Activated CD4-positive, CD25-positive, alpha-beta regulatory T cell treated with anti-CD3 and anti-CD28 coated beads, Interleukin-2, amount 50 U/mL, for 24 hours (primary cell): ENCODE measurements at places on chromosomes 6 and 20.

GRCh38 chr20:12404941-12405340 lies 487.2 kb downstream of the BTBD3 start:
- ATAC-seq = no peak

DNA sequence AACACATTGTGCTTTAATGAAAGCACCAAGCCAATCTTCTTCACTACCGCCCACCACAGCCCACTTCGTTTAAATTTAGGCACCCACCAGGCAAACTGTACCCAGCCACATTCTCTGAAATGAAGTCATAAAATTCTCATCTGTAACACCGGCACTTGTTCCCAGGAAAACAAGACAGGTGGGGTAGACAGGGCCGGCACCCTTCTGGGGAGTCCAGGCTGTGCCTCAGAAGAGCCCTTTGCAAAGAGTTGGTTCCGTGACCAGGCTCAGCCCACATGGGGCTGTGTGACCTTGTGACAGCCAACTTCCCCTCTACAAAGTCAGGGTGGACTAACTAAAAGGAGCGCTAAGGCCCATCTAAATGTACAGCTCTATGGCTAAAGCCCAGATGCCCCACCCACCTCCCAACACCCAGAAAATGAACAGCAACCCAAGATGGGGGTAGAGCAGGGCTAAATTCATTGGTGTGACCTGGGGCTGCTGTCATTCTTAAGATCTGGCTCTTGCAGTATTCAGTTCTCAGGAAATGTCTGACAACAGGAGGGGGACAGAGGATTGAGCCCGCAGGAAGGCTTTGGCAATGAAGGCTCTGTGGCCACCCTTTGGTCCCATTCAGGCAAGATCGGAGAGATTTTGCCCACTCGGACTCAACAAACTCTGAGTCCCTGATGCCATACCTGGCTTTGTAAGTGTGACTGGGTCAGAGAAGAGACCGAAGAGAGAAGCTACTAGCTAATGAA lies 56.7 kb downstream of the TRERF1 start:
- ATAC-seq = no peak

DNA sequence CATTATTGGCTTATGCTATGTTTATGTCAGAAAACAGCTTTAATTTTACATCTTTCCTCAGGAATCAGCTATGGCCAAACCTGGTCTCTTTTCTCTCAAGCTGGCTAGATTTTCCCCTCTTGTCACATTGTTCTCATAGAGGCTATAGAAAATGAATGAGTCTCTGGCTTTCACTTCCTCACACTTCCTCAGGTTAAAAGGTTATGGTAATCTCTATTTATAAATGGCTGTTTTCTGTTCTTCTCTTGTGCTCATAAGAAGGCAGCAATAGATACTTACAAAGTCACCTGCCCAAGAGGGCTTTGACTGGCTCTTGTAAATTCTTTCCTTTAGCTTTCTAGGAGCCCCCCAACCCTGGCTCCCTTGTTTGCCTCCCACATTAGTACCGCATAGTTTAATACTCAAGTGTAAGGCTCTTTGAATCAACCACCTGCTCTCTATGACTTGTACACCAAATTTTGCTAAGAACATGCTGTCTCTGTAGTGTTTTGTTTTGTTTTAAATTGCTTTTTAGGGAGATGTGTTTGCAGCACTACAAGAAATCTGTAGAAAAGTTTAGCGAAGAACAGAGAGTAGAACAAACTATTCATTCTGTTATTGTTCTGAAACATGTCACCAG lies 897.4 kb upstream of the CITED2 start:
- ATAC-seq = no peak

DNA sequence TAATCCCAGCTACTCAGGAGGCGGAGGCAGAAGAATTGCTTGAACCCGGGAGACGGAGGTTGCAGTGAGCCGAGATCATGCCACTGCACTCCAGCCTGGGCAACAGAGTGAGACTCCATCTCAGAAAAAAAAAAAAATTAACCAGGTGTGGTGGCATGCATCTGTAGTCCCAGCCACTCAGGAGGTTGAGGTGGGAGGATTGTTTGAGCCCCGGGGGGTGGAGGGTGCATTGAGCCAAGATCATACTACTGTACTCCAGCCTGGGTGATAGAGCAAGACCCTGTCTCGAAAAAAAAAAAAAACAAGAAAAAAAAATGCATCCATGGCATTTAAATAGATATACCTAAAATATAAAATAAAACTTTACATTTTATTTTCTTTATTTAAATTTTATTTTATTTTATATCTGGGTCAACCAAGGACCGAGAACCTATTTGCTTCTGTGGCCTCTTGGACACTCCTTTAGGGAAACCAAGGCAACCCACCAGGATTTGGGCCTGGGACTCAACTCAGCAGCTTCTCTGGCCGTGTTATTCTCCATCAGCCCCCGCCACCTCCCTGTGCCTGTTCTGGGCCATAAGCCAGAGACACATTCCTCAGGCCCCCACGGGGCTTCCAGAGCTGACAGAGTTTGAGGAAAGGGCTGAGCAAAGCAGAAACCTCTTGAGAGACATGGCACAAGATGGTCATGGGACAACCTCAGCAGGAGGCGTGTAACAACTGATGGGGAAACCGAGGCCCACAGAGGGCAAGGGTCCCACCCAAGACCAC lies 6.2 kb downstream of the SNTA1 start:
- ATAC-seq = no peak

DNA sequence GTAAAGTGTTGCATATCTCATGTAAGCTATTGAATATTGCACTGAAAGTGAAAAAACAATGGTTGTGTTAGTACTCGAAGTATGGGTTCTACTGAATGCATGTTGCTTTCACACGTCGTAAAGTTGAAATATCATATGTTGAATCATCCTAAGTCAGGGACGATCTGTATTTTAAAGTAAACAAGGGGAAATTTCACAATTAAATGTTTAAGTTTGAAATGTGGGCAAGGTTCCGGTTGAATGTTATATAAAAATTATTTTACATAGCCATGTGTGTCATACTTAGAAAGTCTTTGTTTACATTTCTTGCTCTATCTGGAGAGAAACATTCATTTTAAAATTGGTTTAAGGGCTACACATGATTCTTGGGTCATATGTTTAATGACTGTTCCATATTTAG lies 76.8 kb downstream of the AKAP7 start:
- no peak for ATAC-seq
